ENCODE measurements at places on chromosomes 3 and 15. TPM values are rescaled to one million over a fixed set of nuclear protein-coding genes. Genes with fewer than 3 reads are reported as not detected.

Gene IGSF11
- 4.6 TPM for total RNA-seq

Gene GHSR
- total RNA-seq: not detected

Gene ZBED2
- total RNA-seq: 0.15 TPM

Gene ANKUB1
- total RNA-seq: not detected

Gene OCA2
- 0.28 TPM for total RNA-seq

Gene TMEM158
- 10.1 TPM for total RNA-seq

Gene GADL1
- total RNA-seq: not detected

Gene HTR3E
- total RNA-seq: not detected

Gene PPIP5K1
- total RNA-seq: 4.6 TPM

Gene TXNRD3
- total RNA-seq: 6.9 TPM

Gene ABHD17C
- 25.7 TPM for total RNA-seq

Gene SLC25A20
- total RNA-seq: 10.7 TPM

Gene LRRC31
- total RNA-seq: not detected

Gene KLF15
- total RNA-seq: 1.4 TPM

Gene SEMA4B
- 79.4 TPM for total RNA-seq
